ENCODE measurements at places on chromosomes 4 and X. TPM values are rescaled to one million over a fixed set of nuclear protein-coding genes. Genes with fewer than 3 reads are reported as not detected.

DNA sequence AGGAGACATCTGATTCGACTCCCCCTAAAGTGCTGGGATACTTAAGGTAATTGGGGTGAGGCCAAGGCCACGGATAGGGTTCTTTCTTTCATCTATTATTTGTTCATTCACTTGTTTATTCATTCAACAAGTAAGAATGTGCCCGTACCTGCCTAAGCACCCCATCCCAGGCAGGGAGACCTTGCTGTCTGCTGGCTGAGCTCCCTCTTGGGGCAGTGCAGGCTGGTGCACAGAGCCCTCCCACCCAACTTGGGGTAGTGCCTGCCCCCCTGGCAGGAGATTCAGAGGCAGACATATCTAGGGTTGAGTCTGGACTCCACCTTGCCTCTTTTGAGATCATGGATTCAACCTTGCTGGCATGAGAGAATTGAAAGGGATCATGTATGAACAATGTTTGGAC lies 95.7 kb downstream of the DRD5 start:
- no peak for DNase-seq

SORCS2 gene
- polyA plus RNA-seq = 0.18 TPM

DNA sequence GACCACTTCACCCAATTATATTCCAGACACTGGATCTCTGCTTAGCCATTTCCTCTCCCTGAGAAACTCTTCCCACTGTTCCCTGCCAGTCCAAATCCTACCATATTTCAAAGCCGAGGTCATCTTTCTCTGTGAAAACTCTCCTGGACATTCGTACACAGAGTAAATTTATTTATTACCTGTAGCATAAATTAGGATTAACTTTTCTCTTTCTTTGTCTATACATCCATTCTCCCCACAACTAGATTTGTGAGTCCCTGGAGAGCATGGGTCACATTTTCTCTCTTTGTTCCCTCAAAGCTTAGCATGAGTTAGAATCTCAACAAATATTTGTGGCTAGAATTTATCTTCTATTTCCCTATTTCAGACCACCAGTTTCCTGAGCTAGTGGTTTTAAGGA lies 27.8 kb upstream of the SMIM10 start:
- no peak for DNase-seq

DNA sequence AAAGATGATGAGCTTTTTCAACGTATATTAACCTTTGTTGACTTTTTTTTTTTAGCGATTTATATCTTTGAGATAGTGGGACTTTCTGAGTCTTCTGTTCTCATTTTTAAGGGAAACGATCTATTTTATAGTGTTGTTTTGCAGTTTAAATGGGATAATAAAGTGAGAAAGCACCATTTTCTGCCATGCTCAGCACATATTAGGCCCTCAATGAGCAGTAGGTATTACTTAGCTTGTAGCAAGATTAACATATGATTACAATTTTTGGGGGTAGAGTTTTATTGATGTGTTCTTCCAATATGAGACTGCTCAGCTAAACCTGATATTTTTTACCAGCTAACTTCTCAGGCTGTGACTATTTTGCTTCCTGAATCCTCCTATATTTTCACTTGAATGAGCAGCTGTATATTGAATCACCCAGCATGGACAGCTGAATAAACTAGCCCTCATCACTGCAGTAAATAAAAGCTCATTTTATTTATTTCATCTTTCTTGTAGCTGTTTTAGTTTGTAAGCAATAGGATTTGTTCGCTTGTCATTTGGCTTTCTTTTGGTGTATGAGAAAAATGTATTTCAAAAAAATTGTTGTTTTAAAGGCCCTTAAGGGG lies 43.7 kb downstream of the UGT8 start:
- no peak for DNase-seq

DNA sequence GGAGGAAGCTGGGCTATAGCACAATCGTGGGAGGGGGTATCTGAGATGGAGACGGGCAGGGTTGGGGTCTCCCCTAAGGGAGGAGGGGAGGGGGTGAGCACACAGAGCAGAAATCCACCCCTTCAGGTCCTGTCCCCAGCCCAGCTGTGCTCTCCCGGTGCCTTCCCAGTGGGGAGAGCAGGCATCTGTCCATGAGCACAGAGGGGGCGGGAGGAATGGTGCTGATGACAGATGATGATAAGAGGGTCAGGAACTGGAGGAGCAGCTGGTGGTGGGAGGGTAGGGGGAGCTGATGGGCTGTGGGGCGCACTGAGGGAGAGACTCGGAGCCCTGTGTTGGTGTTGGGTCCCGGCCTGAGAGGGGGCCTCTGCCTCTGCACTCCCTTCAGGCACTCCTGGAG lies 8.6 kb downstream of the ATP2B3 start:
- DNase-seq = no peak

FAM9C gene
- polyA plus RNA-seq = not detected

GRCh38 chr4:22090661-22091351 lies 142.2 kb upstream of the KCNIP4 start:
- no peak for DNase-seq

TRIM75 gene
- polyA plus RNA-seq = not detected

GRCh38 chr4:173411106-173411693 lies 12.3 kb upstream of the SCRG1 start:
- DNase-seq = no peak

DNA sequence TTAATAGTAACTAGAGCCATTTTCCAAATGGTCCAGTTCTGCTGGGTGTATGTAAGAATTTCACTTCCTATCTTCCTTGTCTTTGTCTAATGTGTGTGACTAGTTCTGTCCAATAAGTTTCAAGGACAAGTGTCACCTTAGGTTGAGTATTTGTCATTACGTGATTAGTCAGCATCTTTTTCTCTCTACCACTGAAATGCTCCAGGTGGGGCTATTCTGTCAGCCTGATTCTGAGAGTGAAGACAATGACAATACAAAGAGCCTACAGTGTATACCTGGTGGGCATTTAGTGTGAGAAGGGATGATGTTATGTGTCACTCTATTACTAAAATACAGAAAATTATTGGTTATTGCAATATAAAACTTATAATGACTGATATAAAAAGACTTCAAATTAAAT lies 876.3 kb downstream of the C4orf33 start:
- no peak for DNase-seq

SRPK3 gene
- 37.4 TPM for polyA plus RNA-seq

DNA sequence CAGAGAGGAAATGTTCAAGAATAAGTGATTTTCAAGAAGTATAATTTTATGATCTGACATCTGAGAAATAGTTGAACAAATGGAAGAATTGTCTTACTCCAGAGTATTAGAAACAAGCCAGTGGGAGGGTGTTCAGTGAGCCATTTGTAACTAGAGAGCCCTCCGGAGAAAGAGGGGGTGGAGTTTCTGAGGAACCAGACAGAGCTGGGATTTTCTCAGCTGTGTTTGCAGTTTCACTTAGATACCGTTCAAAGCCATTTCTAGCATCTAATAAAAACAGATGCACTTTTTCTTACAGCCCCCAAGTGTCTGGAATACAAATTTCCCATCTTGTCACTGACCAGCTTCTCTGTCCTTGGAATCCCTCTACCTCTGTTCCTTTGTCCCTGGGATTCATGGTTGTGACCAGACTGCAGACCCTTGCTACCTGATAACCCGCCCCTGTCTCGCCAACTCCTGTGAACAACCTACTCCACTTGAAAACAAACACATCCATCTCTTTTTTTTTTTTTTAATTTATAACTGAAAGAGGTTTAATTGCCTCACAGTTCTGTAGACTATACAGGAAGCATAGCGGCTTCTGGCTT lies 132.8 kb upstream of the KLF3 start:
- no peak for DNase-seq

GRCh38 chrX:47420962-47421361 lies 50.6 kb downstream of the ZNF157 start:
- DNase-seq = no peak

DNA sequence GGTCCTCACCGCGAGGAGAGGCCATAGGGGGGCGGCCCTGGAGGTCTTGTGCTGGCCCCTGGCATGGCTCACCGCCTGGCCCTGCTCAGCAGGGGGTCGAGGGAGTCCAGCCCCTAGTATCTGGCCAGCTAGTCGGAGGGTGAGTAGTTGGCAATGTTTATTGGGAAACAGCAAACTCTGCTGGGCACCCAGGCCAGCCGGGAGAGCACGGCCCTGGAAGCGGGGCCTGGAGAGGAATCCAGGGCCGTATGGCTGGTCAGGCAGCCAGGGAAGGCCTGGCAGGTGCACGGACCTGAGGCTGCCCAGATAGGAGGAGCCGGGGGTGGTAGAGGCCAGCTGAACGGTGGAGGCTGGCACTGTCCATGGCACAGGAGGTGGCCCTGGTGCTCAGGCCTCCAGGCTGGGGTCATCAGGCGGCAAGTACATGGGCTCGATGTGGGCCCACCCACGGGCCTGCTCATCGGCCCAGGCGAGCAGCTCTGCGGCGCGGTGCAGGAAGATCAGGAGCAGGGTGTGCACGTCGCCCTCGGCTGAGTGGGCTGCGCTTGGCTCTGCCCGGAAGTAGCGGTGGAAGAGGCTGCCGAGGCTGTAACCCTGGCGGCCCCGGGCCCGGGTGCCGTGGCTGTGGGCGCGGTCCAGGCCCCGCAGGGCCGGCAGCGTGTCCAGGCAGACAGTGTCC lies 1.4 kb downstream of the TREX2 start:
- DNase-seq = no peak

- DNase-seq = peak; percentile 50
Measured at GRCh38 chr4:10461091-10461849, 4.0 kb upstream of the ZNF518B start.

DNA sequence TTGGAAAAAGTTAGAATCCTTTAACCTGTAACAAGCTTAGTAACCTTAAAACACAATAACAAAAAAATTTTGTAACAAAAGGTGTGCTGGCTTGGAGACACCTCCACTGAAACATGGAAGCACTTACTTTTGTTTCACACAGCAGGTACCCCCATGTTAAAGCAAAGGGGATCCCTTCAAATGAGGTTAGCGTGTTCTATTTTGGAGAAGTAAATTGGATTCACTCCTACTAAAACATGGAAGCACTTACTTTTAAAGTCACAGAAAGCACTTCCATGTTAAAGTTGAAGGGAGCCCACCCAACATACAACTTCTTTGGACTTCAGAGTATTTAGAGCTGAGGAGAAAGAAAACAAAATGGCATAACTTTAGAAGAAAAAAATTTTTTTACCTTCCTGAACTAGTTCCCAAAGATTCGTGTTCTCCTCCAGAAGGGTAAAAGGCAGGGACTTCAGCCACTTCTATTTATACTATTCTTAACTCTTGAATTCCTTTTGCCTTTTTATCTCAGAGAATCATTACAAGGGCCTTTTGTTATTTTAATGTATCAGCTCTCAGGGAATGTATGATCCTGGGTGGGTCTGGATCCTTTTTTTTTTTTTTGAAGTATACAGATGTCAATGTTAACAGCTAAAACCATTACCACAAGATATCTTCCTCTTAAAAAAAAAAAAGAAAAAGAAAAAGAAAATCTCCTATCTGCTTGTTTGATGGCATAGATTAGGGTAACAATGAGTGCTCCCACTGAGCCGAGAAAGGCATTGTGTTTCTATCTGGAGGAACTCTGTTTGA lies 11.5 kb downstream of the LARP7 start:
- DNase-seq = no peak

DNA sequence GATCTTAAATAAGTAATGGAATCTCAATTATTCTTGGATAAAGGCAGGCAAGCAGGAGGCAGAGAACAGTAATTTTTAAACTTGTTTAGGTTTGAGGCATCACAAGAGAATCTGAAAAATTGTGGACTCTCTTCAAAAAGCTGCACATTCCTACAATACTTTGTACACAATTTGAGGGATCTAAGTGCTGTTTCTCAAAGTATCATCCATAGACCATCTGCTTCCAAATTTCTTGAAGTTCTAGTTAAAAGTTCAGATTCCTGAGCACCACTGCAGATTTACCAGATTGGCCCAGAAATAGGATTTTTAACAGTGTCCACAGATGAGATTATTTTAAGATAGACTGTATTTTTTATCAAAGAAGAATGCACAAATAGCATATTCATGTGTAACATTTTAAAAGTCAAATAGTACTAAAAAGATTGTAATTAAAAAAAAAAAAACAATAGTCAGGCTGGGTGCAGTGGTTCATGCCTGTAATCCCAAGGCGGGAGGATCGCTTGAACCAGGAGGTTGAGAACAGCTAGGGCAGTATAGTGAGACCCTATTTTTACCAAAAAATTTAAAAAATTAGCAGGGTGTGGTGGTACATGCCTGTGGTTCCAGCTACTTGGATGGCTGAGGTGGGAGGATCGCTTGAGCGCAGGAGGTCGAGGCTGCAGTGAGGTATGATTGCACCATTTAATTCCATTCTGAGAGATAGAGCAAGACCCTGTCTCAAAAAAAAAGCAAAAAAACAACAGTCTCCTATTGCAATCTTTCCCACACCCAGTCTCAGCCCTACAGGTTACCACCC lies 14.2 kb upstream of the FNIP2 start:
- DNase-seq = no peak

DNA sequence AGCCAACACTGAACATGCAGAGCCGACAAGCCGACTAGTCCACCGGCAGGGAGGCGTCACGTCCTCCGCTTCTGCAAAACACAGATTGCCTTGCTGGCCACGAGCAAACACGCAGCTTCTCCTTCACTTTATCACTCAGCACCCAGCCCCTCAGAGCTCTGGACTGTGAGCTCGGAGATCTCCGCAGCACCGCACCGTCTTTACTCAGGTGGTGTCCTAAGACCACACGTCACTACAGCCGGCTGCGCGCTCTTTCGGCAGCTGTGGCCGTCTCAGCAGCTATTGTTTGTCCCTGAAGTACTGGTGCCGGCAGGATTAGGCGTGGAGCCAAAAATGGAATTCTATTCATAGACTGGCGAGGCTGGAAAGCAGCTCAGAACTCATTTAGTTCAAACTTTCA lies 72.0 kb downstream of the FAT1 start:
- DNase-seq = peak; percentile 44

GRCh38 chr4:29588617-29589016 lies 1131.6 kb upstream of the PCDH7 start:
- no peak for DNase-seq

GRCh38 chrX:22360129-22360528 lies 87.4 kb downstream of the CBLL2 start:
- no peak for DNase-seq

GRCh38 chr4:120869613-120870278 lies 52.8 kb downstream of the PRDM5 start:
- no peak for DNase-seq
